AG04449 (cell line): ENCODE measurements at places on chromosomes 1 and 21.

DNA sequence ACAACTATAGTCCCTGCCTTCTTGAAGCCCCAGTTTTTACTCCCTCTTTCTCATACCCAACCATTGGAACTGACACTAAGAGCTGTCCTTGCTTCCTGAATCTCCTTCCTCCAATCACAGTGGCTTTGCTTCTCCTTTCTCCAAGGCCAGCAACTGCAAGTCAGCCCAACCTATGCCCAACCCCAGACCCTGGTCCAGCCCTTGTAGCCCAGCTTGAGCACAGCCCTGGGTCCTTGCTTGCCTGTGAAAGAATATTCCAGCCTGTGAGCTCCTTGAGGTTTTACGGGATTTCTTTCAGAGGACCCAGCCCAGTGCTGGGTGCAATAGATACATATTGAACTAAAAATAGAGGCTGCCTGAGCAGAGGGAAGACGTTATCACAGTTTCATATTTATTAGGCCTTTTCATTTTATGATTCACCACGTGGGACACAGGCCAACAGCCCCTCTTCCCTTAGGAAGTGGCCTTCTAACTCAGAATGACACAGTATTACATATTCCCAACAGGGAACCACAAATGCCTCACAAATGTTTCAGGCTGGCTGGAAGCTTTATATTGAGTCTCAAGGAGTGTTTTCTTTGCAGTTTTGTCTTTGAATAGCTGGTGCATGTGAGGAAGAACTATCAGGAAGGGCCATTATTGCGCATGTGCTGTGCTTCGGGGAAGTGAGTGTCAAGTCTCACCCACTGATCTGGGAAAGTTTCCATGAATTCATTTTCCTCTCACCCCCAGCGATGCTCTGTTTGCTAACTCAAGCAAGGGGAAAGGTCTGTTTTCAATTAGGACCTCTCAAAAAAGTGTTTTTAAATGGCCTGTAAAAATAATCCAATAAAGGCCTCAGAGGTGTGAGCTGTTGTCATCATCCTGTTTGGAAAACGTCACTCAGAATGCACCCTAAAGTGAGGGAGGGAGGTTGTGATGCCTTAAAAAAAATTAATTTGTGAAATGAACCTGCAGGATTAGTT is 92.3 kb upstream of the NFIA start:
- DNase-seq = peak; percentile 61

GRCh38 chr1:192580351-192580962 is 4.9 kb downstream of the RGS1 start:
- DNase-seq = no peak

- no peak for DNase-seq
These were observed 48.6 kb downstream of the TSNAX start for GRCh38 chr1:231576804-231577718.

GRCh38 chr21:33588485-33589335 is at the start of gene DONSON:
Gene DONSON, minus strand, starts transcription at chr21:33588684. Its CDS starts 43 bp downstream, at chr21:33588641.
- no peak for DNase-seq

GRCh38 chr1:25204797-25205480 is 27.4 kb downstream of the SYF2 start:
- peak; percentile 59 for DNase-seq

GRCh38 chr1:89739844-89740216 is 81.0 kb upstream of the LRRC8D start:
- DNase-seq = no peak

- DNase-seq = no peak
These were observed 17.2 kb upstream of the PHLDA3 start for GRCh38 chr1:201486187-201486586.

DNA sequence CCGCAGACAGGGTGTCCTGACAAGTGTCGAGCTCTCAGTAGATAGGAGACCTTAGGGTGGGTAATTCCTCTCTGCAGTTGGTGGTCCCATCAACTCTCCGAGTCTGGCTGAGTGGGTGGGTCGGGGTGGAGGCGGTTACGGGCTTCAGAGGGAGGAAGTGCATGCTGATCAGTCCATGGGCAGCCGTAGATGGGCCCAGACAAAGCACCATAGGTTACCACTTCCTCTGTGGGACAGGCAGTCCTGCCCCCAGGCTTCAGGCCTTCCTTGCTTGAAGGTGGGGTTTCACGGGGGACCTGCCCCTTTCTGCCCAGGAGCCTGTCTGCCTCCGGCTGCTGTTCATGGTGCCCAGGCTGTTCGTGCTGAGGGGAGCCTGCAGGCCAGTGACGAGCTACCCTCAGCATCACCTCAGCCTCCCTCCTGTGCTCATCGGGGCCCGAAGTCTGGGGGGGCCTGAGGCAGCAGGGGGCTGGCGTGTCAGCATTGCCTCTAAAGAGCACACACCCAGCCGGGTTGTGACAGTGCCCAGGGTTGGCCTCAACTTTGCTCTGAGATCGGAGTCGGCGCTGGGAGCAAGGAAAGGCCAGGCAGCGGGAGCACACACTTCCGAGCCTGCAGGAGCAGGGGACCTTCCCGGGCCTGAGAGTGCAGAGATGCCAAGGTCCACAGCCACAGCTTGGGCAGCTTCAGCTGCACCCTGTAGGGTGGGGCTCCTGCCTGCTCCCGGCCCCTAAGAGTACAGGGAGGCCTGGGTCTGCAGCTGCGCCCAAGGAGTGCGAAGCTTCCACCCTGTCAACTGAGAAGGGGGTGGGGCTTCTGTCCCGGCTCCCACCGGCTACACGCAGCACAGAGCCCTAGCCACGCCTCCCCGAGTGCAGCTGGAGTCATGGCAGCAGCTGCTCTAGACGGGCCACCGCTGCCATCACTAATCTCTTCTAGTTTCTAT is 225.4 kb upstream of the NRIP1 start:
- no peak for DNase-seq

DNA sequence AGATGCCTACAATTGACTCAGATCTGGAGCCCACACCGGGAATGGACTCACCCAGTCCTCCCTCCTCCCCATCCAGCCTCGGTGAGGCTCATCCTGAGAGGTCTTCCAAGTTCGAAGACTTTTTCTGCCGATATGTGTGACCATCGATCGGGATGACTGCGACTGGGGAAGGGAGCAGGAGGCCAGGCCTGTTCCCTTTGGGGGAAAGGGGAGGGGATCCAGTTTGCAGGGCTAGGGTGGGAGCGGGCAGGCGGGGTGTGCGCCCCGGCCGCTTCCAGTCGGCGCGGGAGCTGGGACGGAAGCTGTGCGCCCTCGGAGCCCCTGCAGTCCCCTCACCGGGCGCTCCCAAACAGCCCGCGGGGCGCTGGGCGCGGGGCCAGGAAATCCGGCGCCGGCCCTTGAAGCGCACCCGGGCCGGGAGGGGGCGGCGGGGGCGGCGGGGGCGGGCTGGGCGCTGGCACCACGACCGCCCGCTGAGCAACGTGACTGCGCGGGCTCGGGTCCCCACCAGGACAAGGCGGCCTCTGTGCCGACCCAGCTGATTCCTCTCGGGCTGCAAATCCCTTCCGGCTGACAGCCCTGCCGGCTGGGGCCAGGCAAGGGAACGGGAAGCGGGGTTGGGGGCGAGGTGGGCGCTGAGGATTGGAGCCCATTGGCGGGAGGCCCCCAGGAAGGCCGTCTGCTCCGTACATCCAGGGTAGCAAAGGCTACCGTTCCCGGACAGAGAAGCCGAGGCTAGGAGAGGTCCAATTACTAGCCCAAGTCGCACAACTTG is 103.9 kb downstream of the EBNA1BP2 start:
- no peak for DNase-seq

- DNase-seq = no peak
These were observed 13.9 kb downstream of the FAM151A start for GRCh38 chr1:54609301-54609921.

GRCh38 chr1:229031061-229031460 is 239.8 kb upstream of the RAB4A start:
- no peak for DNase-seq

- no peak for DNase-seq
These were observed 42.4 kb downstream of the PDC start for GRCh38 chr1:186418503-186418902.

DNA sequence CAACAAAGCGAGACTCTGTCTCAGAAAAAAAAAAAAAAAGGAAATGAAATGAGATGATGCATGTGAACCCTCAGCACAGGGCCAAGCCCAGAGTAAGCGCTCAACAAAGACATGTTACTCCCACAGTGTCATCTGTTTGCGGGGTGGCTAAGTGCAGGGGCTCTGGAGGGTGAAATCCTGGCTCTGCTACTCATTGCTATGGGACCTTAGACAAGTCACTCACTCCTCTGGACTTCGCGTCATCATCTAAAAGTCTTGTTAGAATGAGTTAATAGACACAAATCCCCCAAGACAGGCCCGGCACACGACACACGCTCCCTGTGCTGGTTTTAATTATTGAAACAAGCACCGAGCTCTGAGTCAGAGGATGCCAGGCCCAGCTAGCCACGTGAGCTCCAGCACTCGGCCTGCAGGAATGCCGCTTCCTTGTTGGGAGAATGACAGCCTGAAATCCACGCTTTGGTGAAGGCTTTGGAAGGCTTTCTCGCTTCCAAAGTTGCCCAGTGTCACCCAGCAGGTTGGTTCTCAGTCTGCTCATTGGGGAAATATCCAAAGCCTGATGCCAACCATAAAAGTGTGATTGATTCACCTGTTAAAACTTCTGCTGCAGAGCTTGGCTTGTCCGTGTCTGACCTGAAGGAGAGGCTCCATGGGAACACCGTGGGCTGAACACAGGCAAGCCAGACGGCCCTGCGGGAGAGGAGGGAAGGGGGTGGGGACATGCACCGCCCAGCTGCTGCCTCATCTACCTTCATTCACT is 36.7 kb upstream of the TARDBP start:
- peak; percentile 73 for DNase-seq
